ENCODE measurements at places on chromosomes 16 and 17. TPM values are rescaled to one million over a fixed set of nuclear protein-coding genes. Genes with fewer than 3 reads are reported as not detected.

HSD11B2 gene
- total RNA-seq = not detected

CCL23 gene
- total RNA-seq = 2.1 TPM

SLC5A10 gene
- total RNA-seq = not detected

ALOX15 gene
- total RNA-seq = not detected

CCDC40 gene
- 9.1 TPM for total RNA-seq

NUP85 gene
- total RNA-seq = 32.4 TPM

IRF8 gene
- 9.6 TPM for total RNA-seq

WDR90 gene
- total RNA-seq = 18.9 TPM

TLCD3A gene
- total RNA-seq = 10.8 TPM

AXIN2 gene
- total RNA-seq = 63.4 TPM

RNF222 gene
- total RNA-seq = not detected

CCDC144A gene
- total RNA-seq = 3.4 TPM

KIF2B gene
- not detected for total RNA-seq

SPN gene
- 1.1 TPM for total RNA-seq

PIGW gene
- 3.4 TPM for total RNA-seq

CLEC19A gene
- total RNA-seq = not detected

TM4SF5 gene
- not detected for total RNA-seq

BMERB1 gene
- total RNA-seq = 75.6 TPM

CHD9NB gene
- total RNA-seq = 0.50 TPM

SMIM36 gene
- total RNA-seq = not detected

YWHAE gene
- total RNA-seq = 329 TPM

XAF1 gene
- total RNA-seq = 11.1 TPM

SMPD3 gene
- 0.92 TPM for total RNA-seq

OSGIN1 gene
- total RNA-seq = 7.1 TPM

ZG16 gene
- total RNA-seq = not detected

KCNJ12 gene
- total RNA-seq = 1.9 TPM

SLFN13 gene
- 5.3 TPM for total RNA-seq

PRAC1 gene
- total RNA-seq = not detected

TBC1D3C gene
- total RNA-seq = not detected

CALB2 gene
- total RNA-seq = 1.7 TPM

IRX3 gene
- total RNA-seq = 1.7 TPM

NXPH3 gene
- total RNA-seq = 12.6 TPM

CIBAR2 gene
- not detected for total RNA-seq

COL1A1 gene
- total RNA-seq = 123 TPM

ATP1B2 gene
- 1.6 TPM for total RNA-seq

PIRT gene
- 0.42 TPM for total RNA-seq

KRTAP3-1 gene
- total RNA-seq = not detected

DOC2B gene
- 12.2 TPM for total RNA-seq

TBC1D3E gene
- not detected for total RNA-seq

AGRP gene
- total RNA-seq = not detected
